ENCODE measurements at places on chromosomes 7 and 10. TPM values are rescaled to one million over a fixed set of nuclear protein-coding genes. Genes with fewer than 3 reads are reported as not detected.
A peak's percentile ranks its signal among the peaks of the same experiment; 100 is the strongest.

DNA sequence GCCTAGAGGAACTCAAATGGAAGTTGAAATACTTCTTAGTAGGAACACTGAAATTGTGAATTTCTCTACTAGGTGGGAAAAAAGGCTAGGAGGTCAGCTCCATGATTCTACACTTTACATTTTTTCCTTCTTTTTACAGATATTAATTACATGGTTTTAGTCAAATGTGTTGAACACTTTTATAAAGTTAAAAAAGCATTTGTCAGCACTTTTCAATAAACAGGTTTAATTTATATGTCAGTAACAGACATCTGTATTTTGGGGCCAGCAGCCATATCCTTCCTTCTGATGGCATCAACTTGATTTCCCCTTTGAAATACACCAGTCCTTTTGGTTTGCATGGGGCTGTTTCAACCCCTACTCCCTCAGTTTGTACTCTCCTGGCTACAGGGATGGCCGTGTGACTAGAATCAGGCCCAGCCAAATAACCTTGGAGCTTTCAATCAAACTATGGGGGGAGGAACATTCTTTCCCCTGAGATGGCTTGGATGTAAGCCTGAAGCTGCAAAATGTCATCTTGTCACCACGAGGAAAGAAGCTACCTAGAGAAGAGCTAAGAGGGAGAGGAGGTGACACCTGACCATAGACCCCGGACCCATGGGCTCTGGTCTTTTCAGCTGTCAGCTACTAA is 171.0 kb upstream of the NEBL start:
- H3K27me3 ChIP-seq = peaks cover 5% of the 10 kb centered on the region
- DNase-seq = no peak
- peaks cover 14% of the 10 kb centered on the region for H3K4me1 ChIP-seq
- H3K4me3 ChIP-seq = no peak overlapping the region
- H3K27ac ChIP-seq = no peak overlapping the region

DNA sequence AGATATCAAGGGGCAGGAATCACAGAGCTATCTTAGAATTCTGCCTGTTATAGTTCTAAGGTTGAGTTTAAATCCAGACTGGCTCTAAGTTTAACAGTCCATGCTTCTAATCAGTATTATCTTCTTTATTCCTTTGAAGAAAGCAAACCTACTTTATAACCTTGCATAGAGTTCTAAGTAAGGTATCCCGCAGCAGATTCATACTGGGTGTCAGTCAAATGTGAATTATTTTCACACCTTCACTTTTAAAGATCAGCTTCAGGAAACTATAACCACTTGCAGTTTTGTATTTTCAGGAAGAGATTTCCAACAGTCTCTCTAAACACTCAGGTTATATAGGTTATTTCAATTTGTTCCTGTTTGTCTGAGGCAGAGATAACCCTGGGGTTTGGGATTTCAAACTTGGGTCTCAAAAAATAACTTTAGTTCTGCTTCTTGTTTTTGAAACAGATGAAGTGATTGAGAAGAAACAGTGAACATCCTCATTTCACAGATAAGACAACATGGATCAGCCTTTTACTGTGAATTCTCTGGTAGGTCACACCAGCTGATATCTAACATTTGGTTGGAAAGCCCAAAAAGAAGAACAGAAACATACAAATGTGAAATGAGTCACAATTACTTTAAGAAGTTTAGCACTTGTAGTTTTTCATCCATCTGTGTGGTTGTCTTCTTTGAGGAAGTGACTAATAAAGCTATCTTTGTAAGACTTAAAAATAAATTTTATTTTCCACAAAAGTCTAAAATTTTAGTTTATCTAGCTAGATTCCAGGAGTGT is 21.4 kb downstream of the STAMBPL1 start:
- no peak overlapping the region for H3K27ac ChIP-seq
- H3K4me1 ChIP-seq = peaks cover 5% of the 10 kb centered on the region
- no peaks in the 10 kb centered on the region for H3K27me3 ChIP-seq
- no peaks in the 10 kb centered on the region for H3K36me3 ChIP-seq
- H3K4me3 ChIP-seq = no peak overlapping the region
- DNase-seq = no peak

GRCh38 chr7:143015926-143016490 is 10.9 kb downstream of the OR9A2 start:
- no peaks in the 10 kb centered on the region for H3K4me1 ChIP-seq
- H3K4me3 ChIP-seq = no peak overlapping the region
- H3K36me3 ChIP-seq = no peaks in the 10 kb centered on the region

DNA sequence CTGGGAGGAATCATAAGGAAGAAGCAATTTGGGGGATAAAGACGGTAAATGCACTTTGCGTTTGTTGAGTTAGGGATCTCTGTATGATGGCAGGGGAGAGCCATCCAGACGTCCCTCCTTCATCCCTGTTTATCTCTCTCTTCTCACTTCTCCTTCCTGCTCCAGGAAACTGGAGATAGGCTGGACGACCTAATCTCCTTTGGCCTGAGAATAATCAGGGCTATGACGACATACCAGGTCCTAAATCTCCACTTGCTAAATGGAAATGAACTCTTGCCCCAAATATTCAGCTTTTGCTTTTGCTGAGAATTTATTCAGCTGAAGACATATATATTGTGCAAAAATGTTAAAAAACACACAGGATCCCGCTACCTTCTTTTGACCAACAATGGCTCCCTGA is 182.9 kb upstream of the INHBA start:
- no peaks in the 10 kb centered on the region for H3K27me3 ChIP-seq
- H3K4me3 ChIP-seq = no peak overlapping the region
- no peaks in the 10 kb centered on the region for H3K36me3 ChIP-seq
- H3K4me1 ChIP-seq = peaks cover 14% of the 10 kb centered on the region
- DNase-seq = no peak

GRCh38 chr10:118908557-118909256 is 120.8 kb upstream of the NANOS1 start:
- H3K36me3 ChIP-seq = no peaks in the 10 kb centered on the region
- DNase-seq = peak; percentile 46
- H3K27me3 ChIP-seq = peaks cover 6% of the 10 kb centered on the region
- H3K4me1 ChIP-seq = peaks cover 47% of the 10 kb centered on the region
- H3K27ac ChIP-seq = peak overlapping the region; percentile 91

GRCh38 chr7:135856356-135857144 is 107.9 kb upstream of the FAM180A start:
- peaks cover 5% of the 10 kb centered on the region for H3K27me3 ChIP-seq
- DNase-seq = no peak
- peaks cover 5% of the 10 kb centered on the region for H3K4me1 ChIP-seq
- no peak overlapping the region for H3K4me3 ChIP-seq
- H3K27ac ChIP-seq = no peak overlapping the region

GRCh38 chr10:94069884-94070283 is 76.2 kb downstream of the PLCE1 start:
- no peaks in the 10 kb centered on the region for H3K4me1 ChIP-seq
- no peak for DNase-seq
- no peaks in the 10 kb centered on the region for H3K27me3 ChIP-seq

DNA sequence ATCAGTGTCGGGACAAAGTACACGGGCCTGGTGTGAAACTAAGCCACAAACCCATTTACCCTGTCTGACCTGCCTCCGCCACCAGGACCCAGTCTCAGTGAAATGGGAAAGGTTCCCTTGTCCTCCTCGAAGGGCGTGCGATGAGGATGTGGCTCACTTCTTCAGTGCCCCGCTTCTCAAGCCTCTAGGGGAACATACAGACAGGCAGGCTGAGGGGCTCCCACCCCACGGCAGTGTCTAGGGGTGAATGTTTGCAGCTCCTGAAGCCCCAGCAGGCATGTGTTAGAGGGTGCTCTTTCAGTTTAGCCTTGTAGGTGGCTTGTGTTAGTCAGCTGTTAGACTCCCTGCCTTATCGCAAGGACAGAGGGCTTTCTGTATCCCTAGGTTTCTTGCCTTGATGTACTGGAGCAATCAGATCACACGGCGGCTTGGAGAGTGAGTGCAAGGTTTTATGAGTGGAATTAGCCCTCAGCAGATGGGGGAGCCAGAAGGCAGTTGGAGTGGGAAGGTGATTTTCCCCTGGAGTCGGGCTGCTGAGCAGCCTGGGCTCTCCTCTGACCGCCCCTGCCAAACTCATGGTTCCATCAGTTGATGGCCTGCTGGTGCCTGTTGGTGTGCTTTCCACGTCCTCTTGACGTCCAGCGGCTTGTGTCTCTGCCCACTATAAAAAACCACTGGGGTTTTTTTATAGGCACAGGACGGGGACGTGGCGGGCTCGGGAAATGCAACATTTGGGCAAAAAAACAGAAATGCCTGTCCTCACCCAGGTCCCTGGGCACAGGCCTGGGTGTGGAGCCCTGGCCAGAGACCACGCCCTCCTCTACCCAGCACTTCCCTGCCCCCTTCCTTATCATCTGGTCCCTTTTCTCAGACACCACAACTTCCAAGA is 759 bp downstream of the NUDT1 start:
- H3K4me1 ChIP-seq = peaks cover 3% of the 10 kb centered on the region
- no peak overlapping the region for H3K27ac ChIP-seq
- peak overlapping the region; percentile 90 for H3K4me3 ChIP-seq
- H3K36me3 ChIP-seq = no peaks in the 10 kb centered on the region
- peaks cover 3% of the 10 kb centered on the region for H3K27me3 ChIP-seq

GRCh38 chr7:41114131-41114530 is 588.8 kb downstream of the INHBA start:
- H3K36me3 ChIP-seq = no peaks in the 10 kb centered on the region
- peak overlapping the region; percentile 27 for H3K4me3 ChIP-seq
- H3K4me1 ChIP-seq = peaks cover 11% of the 10 kb centered on the region
- DNase-seq = no peak
- H3K27ac ChIP-seq = no peak overlapping the region

DNA sequence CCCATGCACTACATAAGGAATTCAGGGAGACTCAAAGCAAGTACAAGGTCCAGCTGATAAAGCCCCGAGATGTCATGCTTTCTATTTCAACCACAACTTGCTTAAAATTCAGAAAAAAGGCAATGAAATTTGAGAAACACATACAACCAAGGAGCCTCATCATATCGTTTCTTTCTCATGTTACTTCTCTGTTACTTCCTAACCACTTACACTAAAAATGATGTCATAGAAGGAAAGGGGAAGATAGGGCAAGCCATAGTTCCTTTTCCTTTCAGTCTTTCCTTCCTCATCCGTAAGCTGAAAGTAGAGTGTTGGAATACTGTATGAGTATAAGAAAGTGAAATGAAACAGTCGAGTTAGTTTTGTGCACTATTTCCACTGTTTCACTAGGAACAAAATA is 27.9 kb upstream of the CDK14 start:
- no peaks in the 10 kb centered on the region for H3K36me3 ChIP-seq
- H3K4me1 ChIP-seq = no peaks in the 10 kb centered on the region
- no peak for DNase-seq
- H3K27me3 ChIP-seq = no peaks in the 10 kb centered on the region
- H3K4me3 ChIP-seq = no peak overlapping the region
- H3K27ac ChIP-seq = no peak overlapping the region

GRCh38 chr7:94060752-94061151 is 56.6 kb upstream of the BET1 start:
- no peaks in the 10 kb centered on the region for H3K36me3 ChIP-seq
- H3K4me1 ChIP-seq = peaks cover 3% of the 10 kb centered on the region
- no peaks in the 10 kb centered on the region for H3K27me3 ChIP-seq

DNA sequence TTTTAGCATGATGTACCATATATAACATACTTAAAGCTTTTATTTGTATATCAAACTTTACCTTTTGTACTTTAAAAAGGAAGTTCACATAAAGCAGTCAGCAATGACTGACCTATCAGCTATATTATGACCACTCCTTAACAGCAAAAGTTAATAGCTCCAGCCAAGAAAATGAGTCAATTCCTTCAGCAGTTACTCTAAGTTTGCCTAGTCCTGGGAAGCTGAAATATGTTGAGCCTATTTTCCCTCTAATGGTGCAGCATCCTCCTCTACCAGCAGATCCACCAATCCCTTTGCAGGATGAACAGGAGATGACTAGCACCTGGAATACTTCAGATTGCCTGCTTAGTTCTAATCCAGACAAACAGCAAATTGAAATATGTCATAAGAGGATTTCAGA is 64.2 kb downstream of the CUL2 start:
- H3K27me3 ChIP-seq = no peaks in the 10 kb centered on the region
- H3K27ac ChIP-seq = no peak overlapping the region
- no peak for DNase-seq
- H3K4me3 ChIP-seq = no peak overlapping the region
- no peaks in the 10 kb centered on the region for H3K36me3 ChIP-seq

GRCh38 chr10:108421266-108421665 is 1256.8 kb upstream of the SORCS1 start:
- H3K4me3 ChIP-seq = no peak overlapping the region
- H3K27me3 ChIP-seq = no peaks in the 10 kb centered on the region
- no peaks in the 10 kb centered on the region for H3K4me1 ChIP-seq
- no peaks in the 10 kb centered on the region for H3K36me3 ChIP-seq

DNA sequence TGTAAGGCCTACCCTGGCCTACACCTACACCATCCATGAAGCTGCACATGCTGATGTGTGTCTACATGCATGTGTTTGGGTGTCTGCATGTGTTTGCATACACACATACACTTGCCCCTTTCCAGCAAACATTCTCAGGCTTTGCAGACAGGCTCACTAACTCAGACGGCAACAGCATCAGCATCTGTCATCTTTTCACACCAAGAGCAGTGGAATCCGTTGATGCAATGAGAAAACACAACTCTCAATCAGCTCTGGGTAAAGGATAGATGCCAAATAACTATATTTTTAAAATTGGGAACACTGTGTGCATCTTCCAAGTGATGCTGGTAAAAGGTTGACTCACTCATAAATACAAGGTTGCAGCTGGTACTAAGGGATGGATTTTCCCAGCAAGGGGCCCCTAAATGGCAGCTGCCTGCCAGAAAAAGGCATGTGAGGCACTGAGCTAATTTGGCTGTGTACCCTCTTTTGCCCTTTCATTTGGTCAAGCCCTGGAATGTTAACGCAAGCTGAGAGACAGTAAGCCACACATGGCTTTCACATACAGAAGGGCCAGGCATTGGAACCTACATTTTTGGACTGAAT is 296.3 kb upstream of the NPSR1 start:
- no peaks in the 10 kb centered on the region for H3K36me3 ChIP-seq
- no peak overlapping the region for H3K27ac ChIP-seq
- no peaks in the 10 kb centered on the region for H3K4me1 ChIP-seq

GRCh38 chr7:79436378-79436777 is 17.1 kb downstream of the MAGI2 start:
- H3K4me1 ChIP-seq = no peaks in the 10 kb centered on the region
- H3K4me3 ChIP-seq = no peak overlapping the region
- H3K27me3 ChIP-seq = no peaks in the 10 kb centered on the region
- DNase-seq = no peak
- H3K36me3 ChIP-seq = no peaks in the 10 kb centered on the region

The TWIST1 gene
- not detected for total RNA-seq

The SLC39A12 gene
- total RNA-seq = not detected

The ACHE gene
- 30.0 TPM for total RNA-seq

The POLR3A gene
- 41.0 TPM for total RNA-seq

The FAM131B gene
- 111 TPM for total RNA-seq

The STK32C gene
- 69.2 TPM for total RNA-seq

The TACC2 gene
- total RNA-seq = 499 TPM

The C10orf53 gene
- total RNA-seq = 0.25 TPM

The COL28A1 gene
- total RNA-seq = 0.39 TPM

The SPDYE2B gene
- not detected for total RNA-seq

The SLC13A1 gene
- not detected for total RNA-seq

The AGBL3 gene
- 2.3 TPM for total RNA-seq

The TFEC gene
- not detected for total RNA-seq

The GATA3 gene
- 0.69 TPM for total RNA-seq
